ENCODE measurements at places on chromosomes 6 and 20.

GRCh38 chr20:25049261-25050060, 8.5 kb downstream of the ACSS1 start:
- DNase-seq: no peak

DNA sequence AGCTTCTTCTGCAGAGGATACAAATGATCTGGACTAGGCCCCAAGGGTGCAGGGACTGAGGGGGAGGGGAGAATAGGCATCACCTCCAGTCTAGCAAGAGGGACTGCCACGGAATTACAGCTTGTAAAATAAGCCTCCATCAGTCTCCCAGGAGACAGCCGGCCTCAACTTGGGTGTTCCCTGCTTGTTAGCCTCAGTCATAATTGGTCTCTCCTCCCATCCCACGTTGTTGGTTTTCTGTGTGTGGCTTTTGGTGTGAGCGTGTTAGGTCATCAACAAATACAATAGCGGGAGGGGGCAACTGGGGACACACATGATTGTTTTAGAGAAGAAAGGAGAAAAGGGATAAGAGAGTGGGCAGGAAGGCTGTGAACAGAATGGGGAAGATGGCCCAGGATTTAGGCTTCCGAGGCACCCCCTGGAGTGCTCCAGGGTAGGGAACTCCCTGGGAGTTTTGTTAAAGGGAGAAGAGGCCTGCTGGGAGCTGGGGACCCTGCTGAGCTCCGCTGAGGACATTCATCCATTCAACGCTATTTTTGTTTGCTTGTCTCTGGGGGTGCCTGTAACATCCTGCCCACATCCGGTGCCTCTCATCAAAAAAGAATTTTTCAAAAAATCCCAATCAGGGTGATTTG, 9.2 kb downstream of the FOXA2 start:
- DNase-seq: no peak

- no peak for DNase-seq
These were observed 13.9 kb downstream of the PLCB4 start for GRCh38 chr20:9082741-9083140.

GRCh38 chr20:853406-853996, 20.0 kb downstream of the FAM110A start:
- DNase-seq: no peak

- no peak for DNase-seq
These were observed 291.8 kb downstream of the BMP7 start for GRCh38 chr20:56974499-56975250.

- no peak for DNase-seq
These were observed 33.9 kb downstream of the FOXO3 start for GRCh38 chr6:108594640-108595039.

DNA sequence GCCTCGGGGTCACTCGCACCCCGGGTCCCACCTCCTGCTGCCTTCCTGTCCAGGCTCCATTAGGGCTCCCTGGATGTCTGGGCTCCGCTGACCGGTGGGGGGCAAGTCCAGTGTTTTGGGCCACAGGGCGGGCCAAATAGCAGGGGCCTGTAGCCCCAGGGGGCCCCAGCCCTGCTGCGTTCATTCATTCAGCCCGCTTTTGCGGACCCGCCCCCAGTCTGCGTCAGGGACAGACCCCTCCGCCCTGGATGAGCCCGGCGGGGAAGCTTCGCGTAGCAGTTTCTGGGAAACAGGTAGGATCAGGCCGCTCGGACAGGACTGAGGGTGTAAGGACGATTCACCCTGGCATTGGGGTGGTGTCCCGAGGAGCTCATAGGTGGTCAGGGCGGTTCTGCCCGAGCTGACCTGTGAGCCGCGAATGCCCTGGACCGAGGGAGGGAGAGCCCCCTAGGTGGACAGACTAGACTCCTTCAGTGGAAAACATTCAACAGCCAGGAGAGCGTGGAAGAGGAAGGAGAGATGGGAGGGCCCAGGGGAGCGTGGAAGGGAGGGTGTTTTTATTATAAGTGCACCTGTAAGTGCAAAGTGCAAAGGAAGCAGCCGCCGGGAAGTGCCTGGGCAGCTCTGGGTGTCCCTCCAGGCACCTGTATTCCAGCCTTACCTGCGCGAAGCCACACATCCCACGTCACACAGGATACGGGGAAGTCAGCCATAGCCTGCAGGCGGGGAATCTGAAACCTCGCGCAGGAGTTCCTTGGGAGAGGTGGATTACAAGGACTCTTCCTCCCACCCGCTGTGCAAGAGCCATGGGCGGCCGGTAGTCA, 662 bp downstream of the ENTPD6 start:
- no peak for DNase-seq

DNA sequence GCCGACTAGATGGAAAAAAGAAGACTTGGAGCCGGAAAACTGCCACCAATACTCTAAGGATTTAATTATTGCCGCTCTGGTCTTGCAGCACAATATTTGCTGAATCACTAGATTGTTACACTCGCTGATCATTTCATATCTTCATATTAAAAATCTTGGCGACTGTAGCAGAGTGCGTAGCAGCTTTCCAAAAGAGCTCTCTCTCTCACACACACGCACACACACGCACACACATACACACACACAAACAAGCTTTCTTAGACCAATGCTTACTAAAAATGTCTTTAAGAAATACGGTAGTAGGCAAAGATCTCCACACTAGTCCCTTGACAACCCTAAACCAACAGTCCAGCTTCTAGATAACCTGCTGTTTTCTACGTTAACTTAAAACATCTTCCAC, 7.7 kb downstream of the GRIK2 start:
- DNase-seq: no peak

- DNase-seq: no peak
These were observed 147.4 kb downstream of the BACH2 start for GRCh38 chr6:90149280-90149679.

GRCh38 chr6:106162921-106163320, 76.8 kb downstream of the PRDM1 start:
- DNase-seq: no peak

DNA sequence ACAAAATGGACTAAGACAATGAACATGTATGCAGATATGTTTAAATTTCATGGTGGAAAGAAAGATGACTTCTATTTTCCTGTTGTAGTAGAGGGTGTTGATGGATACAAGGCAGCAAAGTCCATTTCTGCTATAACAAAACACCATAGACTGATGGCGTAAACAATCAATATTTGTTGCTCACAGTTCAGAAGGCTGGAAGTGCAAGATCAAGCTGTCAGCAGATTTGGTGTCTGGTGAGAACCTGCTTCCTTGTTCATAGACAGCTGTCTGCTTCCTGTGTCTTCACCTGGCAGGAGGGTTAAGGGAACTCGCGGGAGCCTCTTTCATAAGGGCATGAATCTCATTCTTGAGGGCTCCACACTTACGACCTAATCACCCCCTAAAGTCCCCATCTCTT, 83.0 kb upstream of the ELOVL5 start:
- DNase-seq: no peak

- DNase-seq: no peak
These were observed 459.6 kb upstream of the SOX4 start for GRCh38 chr6:21133901-21134300.

DNA sequence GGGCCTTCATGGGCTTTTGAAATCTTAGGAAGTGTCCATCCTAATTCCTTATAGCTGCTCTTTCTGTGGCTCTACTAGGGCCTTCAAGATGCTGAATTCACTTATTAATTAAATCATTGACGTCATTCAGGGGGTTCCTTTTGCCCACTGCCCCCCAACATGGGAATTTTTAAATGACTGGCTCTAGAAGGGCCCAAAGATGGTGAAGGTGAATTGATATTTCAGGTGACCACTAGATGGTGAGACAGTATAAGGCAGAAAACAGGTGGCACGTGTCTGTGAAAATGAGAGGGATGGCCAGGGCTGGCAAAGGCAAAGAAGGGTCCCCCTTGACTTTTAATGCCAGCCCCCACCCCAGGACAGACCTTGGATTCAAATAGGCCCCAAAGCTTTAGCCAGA, 11.8 kb downstream of the GNAS start:
- DNase-seq: no peak

- DNase-seq: no peak
These were observed 26.9 kb downstream of the VTA1 start for GRCh38 chr6:142173980-142174379.

DNA sequence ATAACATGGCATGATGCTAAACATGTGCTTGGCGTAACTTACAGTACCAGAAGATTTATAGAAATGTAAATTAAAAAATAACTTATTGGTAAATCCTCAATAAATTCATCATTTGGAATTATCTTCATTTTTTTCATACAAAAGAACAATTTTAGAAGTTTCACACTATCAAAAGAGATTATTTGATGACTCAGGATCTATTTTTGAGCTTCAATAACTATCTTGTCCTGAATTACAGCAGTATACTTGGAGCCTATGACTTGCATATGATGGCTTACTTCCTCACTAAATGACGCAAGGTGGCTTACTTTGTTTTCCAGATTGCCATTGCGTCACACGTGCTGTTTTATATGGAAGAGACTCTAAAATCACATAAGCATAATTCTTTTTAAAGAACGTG, 49.2 kb downstream of the KHDRBS2 start:
- no peak for DNase-seq

DNA sequence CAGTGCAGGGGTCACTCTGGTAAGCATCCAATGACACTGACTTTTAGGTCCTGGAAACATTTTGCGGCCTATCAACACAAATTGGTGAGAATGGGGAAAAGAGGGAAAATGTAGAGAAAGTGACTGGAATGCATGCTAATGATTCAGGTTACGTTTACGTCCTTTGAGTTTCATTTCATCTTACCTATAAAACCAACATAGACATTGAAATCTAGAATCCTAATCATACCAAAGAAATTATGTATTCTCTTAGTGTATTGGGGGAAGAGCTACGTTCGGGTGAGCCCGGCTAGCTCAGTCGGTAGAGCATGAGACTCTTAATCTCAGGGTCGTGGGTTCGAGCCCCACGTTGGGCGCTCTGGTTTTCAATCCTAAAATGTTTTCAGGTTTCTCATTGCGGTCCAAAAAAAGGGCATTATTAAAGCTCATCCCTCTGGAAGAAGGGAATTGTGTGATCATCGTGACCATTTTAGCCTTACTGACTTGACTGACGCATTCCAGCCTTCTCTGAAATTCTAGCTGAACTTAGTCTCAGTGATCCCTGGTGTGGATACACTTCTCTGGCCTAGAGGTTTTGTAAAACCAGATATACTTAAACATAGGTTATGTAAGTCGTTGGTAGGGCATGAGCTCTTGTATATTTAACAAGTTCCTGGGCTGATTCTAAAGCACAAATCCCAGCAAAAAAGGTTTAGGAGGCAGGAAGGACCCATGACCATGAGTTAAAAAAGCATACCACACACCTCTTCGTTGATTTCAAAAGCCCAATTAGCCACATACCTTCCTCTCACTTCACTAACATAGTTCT, 18.3 kb downstream of the HMGN4 start:
- peak; percentile 78 for DNase-seq

DNA sequence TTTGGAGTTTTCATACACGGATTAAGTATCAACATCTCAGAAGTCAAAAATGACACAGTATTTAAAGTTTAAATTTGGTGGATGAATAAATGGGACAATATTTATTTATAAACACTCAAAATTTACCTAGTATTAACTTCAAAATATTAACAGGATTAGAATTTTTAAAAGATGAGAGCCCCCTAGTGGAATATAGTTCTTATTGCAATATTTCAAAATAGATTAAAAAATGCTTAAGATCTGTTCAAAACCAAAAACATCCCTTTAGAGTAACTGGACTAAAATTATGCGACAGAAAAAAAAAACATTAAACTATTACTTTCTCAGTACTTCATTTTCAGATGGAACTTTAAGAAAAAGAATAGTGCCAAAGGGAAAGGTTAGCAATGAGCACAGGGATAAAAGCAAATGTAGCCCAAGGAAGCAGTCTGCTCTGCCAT, 56.6 kb downstream of the SNX14 start:
- DNase-seq: no peak
